Fibroblast of the aortic adventitia (primary cell): ENCODE measurements at places on chromosomes 5 and 9.

DNA sequence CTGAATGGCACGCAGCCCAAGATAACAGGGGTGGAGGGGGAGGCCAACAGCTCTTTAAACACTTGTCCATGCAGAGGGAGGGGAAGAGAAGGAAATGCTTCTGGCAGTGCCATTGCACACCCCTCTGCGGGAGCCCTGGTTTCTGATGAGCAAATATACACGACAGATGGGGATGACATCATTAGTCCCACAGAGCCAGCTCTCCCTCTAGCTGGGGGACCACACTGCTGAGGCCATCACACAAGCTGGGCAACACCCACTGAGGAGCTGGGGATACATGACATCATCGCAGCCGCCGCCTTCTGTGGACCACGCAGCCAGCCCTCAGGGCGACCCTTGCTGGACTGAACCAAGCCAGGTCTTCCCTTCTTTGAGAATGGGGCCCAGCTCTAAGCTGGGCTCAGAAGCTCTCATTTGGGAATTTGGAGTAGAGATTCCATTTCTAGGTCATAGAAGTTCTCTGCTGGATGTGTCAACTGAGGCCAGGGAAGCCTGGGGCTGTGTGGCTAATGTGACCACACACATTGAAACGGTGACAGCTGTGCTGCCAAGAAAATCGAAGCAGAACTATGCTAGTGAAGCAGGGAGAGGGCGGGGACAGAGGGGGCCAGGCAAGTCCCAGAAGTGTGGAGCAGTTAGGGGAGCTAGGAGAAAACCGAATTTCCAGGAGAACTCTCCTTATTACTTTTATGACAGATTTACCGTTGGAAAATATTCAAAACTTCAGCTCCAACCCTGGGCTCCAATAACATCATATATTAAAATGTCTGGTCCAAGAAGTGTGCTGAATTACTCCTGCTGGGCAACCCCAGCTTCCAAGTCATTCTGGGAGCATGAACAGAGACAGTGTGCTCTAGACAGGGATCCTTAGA is 79.5 kb downstream of the PRRT1B start:
- DNase-seq: peak; percentile 39

DNA sequence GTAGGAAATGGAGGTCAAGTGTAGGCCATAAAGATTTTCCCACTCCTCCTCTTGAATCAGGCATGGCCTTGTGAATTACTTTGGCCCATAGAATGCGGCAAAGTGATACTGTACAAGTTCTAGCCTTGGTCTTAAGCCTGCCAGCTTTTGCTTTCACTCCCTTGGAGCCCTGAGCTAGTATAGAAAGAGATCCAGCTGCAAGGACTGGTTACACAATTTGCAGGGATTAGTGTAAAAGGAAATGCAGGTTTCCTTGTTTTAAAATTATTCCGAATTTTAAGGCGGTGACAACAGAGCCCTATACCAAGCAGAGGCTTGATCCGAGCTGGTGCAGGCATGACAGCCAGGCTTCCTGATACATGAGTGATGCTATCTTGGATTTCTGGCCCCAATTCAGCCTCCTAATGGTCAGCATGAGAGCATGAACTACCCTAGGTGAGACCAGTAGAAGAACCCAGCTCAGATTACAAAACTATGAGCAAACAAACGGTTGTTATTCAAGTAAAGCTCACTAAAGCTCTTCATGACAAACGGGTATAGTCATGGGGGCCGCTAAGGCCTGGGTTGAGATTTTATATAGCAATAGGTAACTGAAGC is 257.9 kb downstream of the DOCK8 start:
- no peak for DNase-seq

- no peak for DNase-seq
Observed at GRCh38 chr9:130234340-130235260, 31.0 kb upstream of the HMCN2 start.

DNA sequence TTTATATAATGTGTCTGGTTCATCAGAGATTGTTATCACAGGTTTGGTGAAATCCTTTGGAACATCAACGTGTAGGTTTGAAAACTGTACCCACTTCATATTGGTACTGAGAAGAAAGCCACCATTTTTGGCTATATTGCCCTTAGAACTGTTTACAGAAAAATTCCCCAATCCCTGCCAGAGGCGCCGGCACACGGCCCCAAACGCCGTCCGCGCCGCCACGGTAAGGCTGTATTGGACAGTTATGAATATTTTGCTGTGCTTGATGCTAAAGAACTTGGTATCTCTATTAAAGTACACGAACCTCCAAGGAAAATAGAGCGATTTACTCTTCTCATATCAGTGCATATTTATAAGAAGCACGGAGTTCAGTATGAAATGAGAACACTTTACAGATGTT is 35.2 kb downstream of the DCAF10 start:
- no peak for DNase-seq
